Cardiac ventricle fibroblast (primary cell): ENCODE measurements at places on chromosomes 6 and 20. TPM values are rescaled to one million over a fixed set of nuclear protein-coding genes. Genes with fewer than 3 reads are reported as not detected.

KIF25 gene
- not detected in 2 replicates for total RNA-seq

SYCP2 gene
- 0.12 and 0.20 TPM in 2 replicates for total RNA-seq

WFDC10B gene
- not detected in 2 replicates for total RNA-seq

PRICKLE4 gene
- 1.5 and 2.6 TPM in 2 replicates for total RNA-seq

PNLDC1 gene
- total RNA-seq, result 0.81 and 1.3 TPM in 2 replicates

BPIFB1 gene
- 0.50 TPM in 1 of 2 replicates, not detected in the other for total RNA-seq

TREM2 gene
- not detected in 2 replicates for total RNA-seq

ECT2L gene
- total RNA-seq, result 0.06 and 0.20 TPM in 2 replicates

GNAS-AS1 gene
- total RNA-seq, result 0.49 and 0.75 TPM in 2 replicates

MUC21 gene
- not detected in 2 replicates for total RNA-seq

TREML1 gene
- not detected in 2 replicates for total RNA-seq

TMEM181 gene
- 12.2 and 16.1 TPM in 2 replicates for total RNA-seq
